Astrocyte (in vitro differentiated cells and primary cell): ENCODE measurements at places on chromosomes 3 and 15.

DNA sequence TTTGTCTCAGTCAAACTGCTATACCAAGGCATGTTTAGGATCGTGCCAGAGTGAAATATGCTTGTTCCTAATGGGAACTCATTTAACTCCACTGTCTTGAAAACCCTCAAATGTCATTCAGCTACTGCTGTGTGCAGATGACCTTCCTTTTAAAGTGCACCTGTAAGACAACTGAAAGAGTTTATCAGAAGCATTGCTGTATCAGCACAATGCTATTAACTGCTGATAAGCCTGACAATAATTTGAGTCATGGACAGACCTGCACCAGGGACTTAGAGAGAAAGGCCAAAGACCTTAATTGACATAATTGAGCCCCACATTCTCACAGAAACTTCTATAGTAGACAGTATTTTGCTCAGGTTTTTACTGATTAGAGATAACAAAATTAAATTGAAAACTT lies 557.9 kb downstream of the DIPK2A start:
- DNase-seq: no peak

DNA sequence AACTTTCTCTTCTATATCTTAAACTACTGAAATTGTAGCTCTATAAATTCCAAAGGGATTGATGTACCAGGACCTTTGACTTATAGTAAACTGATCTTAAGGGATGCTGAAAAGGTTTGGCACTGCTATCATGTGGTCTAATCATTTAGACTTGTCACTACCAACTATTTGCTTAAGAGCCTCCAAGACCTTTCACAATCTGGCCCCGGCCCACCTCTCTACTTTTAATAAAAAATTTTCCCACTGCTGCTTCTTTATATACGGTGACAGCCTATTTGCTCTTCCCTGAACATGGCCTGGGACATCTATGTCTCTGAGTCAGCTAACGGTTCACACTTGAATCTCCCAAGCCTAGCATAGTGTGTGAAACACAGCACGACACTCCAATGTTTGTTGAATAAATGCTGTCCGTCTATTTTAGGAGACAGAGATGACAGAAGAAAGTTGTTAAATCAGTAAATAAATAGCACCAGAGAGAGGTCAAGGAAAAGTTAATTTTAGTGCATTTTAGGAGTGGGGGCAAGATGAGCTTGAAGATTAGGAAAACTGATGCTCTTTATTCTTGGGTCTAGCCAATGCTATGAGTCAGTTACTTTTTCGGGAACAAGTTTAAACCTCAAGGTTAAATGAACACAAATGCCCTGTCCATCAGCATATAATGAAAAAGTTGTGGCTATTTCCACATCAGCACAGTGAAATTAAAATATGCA lies 212.9 kb downstream of the TIGIT start:
- peak; percentile 90 for DNase-seq

DNA sequence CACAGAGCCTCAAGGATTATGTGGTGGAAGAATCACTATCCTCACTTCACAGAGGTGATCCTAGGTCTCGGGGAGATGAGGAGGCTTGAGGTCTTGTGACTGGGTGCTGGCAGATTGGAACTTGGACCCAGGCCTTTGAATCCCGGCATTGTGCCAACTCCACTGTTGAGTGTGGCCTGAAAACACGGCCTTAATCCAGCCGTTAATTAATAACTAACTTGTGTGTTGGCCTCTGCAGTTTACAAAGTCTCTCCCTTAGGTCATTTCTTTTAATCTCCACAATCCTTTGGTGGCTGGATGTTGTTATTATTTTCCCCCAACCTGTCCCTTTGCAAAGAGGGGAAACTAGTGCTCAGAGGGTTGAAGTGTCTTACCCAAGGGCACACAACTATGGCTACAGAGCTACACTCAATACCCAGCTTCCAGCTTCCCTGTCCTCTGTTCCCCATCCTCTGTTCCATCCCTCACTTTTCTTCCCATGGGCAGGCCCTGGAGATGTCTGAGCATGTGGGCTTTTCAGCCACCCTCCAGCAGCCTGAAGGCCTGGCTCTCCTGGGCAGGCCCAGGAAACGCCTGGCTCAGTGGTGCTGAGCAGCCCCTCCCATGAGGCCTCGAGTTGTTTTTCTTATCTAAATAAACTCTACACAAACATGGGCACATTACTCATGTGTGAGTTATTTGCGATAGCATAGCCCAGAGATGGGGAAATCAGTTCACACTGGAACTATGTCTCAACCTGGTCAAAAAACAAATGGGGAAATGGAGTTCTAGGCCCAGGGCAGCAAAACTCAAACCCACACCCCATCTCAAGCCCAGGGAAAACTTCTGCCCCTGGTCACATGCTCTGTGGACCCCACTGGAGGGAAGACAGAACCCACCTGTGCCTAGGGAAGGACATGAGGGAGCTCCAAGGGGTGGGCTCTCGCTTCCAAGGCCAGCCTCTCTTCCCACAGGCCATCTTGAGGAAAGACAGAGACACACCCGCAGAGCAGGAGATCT lies 16.8 kb upstream of the SMAD3 start:
- peak; percentile 87 for DNase-seq

GRCh38 chr15:71971905-71972304 lies 146.0 kb downstream of the MYO9A start:
- no peak for DNase-seq

GRCh38 chr3:195104340-195104739 lies 166.6 kb downstream of the XXYLT1 start:
- no peak for DNase-seq

DNA sequence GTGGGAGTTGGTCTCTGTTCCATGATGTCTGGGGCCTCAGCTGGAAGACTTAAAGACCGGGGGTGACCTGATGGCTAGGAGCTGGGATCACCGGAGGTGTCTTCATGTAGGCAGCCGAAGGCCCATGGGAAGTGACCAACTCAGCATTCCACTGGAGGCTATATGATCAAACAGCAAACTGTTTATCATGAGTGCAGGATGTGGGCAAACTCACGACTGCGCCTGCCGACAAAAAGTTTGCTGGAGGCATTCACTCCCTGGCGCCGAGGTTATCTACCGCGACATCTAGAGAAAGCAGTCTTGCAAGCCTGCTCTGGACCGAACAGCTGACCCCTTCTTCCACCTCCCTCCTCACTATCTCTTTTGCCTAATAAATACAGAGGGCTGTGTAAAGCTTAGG lies 62.7 kb upstream of the NR2C2 start:
- DNase-seq: no peak

GRCh38 chr15:52178765-52179164 lies 12.4 kb downstream of the GNB5 start:
- DNase-seq: no peak

- no peak for DNase-seq
These were observed 90.1 kb downstream of the IGF2BP2 start for GRCh38 chr3:185734725-185735096.
